Left lung (tissue), 14 donors: ENCODE measurements at places on chromosomes 2 and 18. TPM values are rescaled to one million over a fixed set of nuclear protein-coding genes. Genes with fewer than 3 reads are reported as not detected.

The CAPN14 gene
- polyA plus RNA-seq, result 0.38 TPM

GRCh38 chr18:41096504-41096903 is 858.5 kb upstream of the PIK3C3 start:
- H3K36me3 ChIP-seq, result no peaks in the 10 kb centered on the region
- no peak overlapping the region for H3K27ac ChIP-seq
- no peaks in the 10 kb centered on the region for H3K27me3 ChIP-seq
- DNase-seq, result no peak
- H3K4me3 ChIP-seq, result no peak overlapping the region

The MMADHC gene
- 108 TPM for polyA plus RNA-seq

The SEMA4F gene
- 6.6 TPM for polyA plus RNA-seq

The HOXD9 gene
- 1.7 TPM for polyA plus RNA-seq
